ENCODE measurements at places on chromosomes 2 and 18.

DNA sequence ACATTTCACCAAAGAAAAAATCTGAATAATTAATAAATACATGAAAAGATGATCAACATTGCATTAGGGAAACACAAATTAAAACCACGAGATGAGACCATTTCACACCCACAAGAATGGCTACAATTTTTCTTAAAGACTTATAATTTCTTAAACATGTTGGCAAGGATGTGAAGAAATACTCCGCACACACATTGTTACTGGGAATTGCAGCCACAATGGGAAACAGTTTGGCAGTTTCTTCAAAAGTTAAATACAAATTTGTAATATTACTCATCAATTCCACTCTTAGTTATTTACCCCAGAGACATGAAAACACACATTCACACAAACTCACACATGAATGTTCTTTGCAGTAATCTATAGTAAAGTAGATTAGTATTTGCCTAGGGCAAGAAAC lies 363.3 kb upstream of the SMIM21 start:
- DNase-seq: no peak

GRCh38 chr2:41871080-41871479 lies 176.7 kb upstream of the PKDCC start:
- DNase-seq: no peak

DNA sequence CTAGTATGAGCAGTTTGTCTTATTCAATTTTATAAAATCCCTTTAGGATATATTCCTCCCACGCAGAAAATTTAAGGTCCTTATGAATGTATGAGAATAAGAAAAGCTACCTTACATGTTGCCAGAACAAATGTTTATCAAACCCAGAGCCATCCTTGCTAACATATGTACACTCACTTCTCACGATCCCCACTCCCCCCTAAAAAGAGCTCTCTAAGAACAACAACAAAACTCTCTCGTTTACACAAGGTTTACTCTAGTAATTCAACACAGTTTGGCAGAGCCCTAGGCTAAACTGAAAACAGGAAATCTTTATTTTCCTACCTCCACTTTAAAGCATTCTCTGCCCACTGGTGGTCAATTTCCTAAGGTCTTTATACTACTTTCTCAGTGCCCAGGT lies 504.9 kb downstream of the ZEB2 start:
- no peak for DNase-seq

- no peak for DNase-seq
These were observed 1.7 kb upstream of the PROC start for GRCh38 chr2:127416506-127417001.
